ENCODE measurements at places on chromosomes 7 and 10.

GRCh38 chr7:98869027-98869596 is 702 bp downstream of the TMEM130 start:
- no peak for DNase-seq

- no peak for DNase-seq
Observed at GRCh38 chr7:43484678-43485395, 98.1 kb upstream of the STK17A start.

GRCh38 chr10:28478646-28479045 is 54.3 kb upstream of the WAC start:
- no peak for DNase-seq

- DNase-seq: no peak
Observed at GRCh38 chr10:49110684-49111319, 4.5 kb downstream of the VSTM4 start.

GRCh38 chr10:132813560-132814468 is 27.9 kb upstream of the NKX6-2 start:
- no peak for DNase-seq

DNA sequence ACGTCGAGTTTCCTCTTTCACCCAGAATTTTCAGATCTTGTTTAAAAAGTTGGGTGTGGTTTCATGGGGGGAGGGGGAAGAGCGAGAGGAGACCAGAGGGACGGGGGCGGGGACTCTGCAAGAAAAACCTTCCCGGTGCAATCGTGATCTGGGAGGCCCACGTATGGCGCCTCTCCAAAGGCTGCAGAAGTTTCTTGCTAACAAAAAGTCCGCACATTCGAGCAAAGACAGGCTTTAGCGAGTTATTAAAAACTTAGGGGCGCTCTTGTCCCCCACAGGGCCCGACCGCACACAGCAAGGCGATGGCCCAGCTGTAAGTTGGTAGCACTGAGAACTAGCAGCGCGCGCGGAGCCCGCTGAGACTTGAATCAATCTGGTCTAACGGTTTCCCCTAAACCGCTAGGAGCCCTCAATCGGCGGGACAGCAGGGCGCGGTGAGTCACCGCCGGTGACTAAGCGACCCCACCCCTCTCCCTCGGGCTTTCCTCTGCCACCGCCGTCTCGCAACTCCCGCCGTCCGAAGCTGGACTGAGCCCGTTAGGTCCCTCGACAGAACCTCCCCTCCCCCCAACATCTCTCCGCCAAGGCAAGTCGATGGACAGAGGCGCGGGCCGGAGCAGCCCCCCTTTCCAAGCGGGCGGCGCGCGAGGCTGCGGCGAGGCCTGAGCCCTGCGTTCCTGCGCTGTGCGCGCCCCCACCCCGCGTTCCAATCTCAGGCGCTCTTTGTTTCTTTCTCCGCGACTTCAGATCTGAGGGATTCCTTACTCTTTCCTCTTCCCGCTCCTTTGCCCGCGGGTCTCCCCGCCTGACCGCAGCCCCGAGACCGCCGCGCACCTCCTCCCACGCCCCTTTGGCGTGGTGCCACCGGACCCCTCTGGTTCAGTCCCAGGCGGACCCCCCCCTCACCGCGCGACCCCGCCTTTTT is at the start of gene VIM:
VIM (plus strand) TSS at position 151 of the 925 bp plus-strand sequence. CDS start 1,182 bp downstream, outside the sequence.
- peak; percentile 87 for DNase-seq

DNA sequence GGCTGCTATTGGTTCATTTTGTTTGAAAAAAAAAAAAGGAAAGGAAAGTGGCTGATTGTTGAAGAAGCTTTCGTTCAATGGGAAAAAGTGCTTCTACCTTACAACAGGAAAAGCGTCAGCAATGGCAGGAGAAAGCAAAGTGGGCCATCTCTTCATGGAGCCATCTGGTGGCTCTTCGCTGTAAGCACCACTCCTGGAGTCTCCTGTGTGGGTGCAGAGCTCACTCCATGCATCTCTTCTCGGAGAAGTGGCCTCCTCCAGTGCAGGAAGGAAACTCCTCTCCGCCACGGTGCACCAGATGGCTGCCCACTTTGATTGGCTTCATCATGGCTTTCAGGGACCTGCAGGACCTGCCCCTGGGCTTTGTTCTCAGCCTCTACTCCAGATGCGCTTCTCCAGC is 250.9 kb downstream of the PTEN start:
- no peak for DNase-seq

DNA sequence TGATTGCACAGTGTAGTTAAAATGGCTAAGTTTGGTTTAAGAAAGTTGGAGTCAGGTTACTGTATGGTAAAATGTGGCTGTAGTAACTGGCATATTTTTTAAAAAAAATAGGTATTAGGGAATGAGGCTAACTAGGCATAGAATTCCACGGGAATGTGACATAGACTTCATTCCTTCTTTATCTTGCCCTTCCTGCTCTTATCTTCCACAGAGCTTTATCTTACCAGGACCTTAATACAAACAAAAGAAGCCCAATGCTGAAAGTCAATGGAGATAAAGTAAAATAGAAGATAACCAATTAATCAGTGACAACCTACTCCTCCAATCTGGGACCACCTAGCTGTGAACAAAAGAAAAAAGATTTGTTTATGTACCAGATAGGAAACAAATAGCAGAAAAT is 58.1 kb downstream of the TET1 start:
- DNase-seq: no peak

DNA sequence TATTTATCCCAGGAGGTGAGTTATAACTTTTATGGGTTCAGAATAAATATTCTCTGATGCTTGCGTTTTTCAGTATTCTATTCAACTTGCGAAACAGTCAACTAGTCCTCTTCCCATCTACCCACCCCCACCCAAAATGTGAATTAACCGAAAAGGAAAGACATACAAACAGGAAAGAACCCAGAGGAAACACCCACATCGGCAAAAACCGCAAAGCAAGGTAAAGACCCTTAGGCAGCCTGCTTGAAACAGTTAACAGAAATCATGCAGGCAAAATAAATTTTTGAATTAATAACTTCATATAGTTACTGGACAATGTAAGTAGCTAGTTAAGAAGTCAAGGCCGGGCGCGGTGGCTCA is 5.4 kb downstream of the ZC3HAV1 start:
- DNase-seq: no peak

DNA sequence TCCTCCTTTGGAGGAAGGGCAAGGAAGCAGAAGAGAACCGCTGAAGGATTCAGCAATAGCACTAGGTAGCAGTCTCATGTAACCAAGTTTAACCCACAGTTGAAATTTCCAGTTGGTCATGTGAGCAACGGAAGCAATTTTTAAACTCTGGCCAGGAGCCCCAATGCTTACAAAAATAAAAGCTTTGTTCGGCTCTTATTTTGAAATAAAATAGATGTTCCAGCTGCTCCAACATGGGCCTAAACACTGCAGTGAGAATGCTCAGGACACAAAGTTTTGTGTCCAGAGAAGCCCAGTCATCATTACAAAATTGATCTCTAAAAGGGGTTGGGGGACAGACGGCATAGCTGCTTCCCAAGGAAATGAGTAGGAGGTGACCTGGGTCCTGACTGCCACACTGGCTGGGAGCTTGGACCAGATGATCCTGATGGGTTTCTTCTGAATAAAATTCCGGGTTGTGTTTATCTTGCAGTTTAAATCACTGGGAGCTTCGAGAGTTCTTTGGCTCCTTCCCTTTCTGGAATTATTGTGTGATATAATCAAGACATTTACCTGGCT is 452 bp upstream of the TMEM140 start:
- DNase-seq: no peak

DNA sequence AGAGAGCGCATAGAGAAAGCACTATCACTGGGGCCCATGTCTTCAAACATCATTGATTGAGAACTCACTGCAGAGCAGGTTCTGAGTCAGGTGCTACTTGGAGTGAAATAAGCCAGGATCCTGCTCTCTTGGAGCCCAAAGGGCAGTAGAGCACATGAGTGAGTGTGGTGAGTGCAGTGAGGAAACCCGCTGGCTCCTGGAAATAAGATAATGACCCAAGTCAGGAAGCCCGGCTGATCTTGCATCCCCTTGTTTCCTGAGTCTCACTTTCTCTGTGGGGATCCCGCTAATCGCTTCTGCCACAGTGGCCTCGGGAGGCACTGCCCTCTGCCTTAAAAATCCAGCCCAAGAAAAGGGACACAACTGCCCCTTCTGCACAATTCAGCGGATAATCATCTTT is 7.1 kb upstream of the FAM107B start:
- DNase-seq: no peak

Data from stimulated activated CD8-positive, alpha-beta memory T cell treated with anti-CD3 and anti-CD28 coated beads, Interleukin-7, amount 100 ng/mL, for 4 hours (primary cell).